ENCODE measurements at places on chromosomes 12 and 14.

GRCh38 chr12:119621878-119622277 lies 28.3 kb downstream of the TMEM233 start:
- no peak for DNase-seq

- DNase-seq: peak; percentile 81
Measured at GRCh38 chr12:49422114-49422513, 54.9 kb downstream of the SPATS2 start.

GRCh38 chr12:67410246-67410645 lies 141.1 kb downstream of the CAND1 start:
- DNase-seq: no peak

DNA sequence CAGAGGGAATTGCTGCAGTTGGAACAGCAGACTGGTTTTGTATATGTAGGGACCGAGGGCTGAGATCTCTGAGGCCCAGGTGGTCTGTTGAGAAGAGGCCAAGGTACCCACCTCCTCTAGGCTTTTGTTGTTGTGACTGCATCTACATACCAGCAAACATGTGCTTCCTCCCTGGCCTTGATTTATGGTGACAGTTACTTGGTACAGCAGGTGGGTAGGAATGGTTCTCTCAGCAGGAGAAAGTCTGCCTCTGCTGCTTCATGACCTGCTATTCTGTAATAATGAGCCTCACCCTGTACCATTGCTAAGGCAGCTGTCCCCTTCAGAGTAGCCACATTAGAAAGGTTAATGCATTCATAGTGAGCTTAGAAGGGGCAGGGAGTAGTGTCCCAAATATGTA lies 196.7 kb upstream of the PELI2 start:
- no peak for DNase-seq

DNA sequence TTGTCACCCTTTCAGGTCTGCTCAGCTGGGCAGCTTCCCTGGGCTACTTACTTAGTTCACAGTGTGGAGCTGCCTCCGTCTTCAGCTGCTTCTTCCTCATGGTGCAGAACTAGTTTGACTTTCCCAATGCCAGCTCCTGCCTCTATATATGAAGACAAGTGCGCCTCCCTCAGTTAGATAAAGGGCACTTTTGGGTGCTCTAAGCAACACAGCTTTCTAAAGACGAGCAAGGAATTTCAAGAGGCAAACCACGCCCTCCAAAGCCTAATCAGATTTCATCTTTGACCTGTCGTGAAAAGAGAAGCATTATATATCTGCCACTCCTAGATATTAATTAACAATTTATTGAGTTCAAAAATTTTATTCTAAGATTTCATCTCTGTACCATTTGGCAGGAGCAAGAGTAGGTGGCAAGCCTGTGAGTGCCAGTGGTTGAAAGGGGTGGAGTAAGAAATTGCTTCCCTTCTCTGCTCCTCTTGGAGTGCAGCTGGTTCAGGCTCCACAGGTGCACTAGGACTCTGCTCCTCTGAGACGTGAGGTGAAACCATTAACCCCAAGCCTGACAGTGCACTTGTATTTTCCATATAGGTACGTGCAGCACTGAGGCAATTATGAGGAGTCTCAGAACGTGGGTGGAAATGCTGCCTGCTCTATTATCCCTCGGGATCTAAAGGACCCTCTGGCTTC lies 2.1 kb upstream of the SLC11A2 start:
- peak; percentile 93 for DNase-seq

DNA sequence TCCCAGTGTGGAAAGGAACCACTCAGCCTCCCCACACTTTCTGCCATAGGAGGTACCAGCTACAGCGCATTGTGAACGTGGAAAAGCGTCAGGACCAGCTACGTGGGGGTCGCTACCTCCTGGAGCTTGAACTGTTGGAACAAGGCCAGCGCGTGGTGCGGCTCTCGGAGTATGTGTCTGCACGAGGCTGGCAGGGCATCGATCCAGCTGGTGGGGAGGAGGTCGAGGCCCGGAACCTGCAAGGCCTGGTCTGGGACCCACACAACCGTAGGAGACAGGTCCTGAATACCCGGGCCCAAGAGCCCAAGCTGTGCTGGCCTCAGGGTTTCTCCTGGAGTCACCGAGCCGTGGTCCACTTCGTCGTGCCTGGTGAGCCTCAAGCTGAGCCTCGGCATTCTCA lies 96.8 kb downstream of the B4GALNT3 start:
- DNase-seq: no peak

DNA sequence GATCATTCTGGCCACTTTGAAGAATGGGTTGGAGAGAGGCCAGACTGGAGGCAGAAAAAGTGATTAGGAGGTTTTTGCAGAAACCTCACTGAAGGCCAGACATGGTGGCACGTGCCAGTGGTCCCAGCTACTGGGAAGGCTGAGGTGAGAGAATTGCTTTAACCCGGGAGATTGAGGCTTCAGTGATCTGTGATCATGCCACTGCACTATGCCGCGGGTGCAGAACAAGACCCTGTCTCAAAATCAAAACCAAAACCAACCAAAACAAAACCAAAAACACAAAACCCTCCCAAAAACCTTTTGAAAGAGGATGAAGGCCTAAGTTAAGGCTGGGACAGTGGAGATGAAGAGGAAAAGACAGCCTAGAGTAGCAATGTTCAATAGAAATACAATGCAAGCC lies 15.2 kb upstream of the CFAP54 start:
- no peak for DNase-seq

GRCh38 chr12:128813392-128813791 lies 10.4 kb downstream of the SLC15A4 start:
- DNase-seq: no peak

DNA sequence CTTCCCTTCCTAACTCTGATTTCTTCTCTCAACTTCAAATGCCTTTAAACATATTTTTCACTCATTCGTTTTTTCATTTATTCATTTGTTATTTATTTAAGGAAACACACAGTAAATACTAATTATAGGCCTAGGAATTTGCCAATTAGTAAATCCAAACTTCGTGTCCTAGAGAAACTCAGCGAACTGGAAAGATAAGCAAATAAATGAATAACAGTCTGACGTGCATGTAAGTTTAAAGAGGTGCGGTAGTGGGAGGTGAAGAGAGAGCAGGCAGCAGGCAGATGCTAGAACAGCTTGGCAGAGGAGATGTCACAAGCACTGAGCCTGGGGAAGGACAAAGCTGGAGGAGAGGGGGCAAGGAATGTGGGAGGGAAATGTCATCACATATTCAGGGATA lies 228.2 kb downstream of the DPY19L2 start:
- no peak for DNase-seq

DNA sequence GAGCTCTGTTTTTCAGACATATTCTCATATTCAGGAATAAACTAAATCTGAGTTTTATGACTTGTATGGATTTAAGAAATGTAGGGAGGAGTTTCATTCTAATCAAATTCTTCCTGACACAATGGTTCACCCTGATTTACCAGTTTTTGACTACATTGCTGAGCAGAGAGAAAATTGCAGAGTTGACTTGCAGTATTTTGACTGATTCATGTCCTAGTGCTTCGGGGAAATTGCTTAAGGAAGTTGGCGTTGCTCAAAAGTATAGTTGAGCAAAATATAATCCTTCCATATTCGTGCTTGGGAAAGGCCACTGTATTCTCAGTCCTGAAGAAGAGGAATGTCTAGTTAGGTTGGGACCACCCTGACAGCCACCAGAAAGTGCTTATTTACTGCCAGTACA lies 1.3 kb upstream of the TWF1 start:
- DNase-seq: no peak

DNA sequence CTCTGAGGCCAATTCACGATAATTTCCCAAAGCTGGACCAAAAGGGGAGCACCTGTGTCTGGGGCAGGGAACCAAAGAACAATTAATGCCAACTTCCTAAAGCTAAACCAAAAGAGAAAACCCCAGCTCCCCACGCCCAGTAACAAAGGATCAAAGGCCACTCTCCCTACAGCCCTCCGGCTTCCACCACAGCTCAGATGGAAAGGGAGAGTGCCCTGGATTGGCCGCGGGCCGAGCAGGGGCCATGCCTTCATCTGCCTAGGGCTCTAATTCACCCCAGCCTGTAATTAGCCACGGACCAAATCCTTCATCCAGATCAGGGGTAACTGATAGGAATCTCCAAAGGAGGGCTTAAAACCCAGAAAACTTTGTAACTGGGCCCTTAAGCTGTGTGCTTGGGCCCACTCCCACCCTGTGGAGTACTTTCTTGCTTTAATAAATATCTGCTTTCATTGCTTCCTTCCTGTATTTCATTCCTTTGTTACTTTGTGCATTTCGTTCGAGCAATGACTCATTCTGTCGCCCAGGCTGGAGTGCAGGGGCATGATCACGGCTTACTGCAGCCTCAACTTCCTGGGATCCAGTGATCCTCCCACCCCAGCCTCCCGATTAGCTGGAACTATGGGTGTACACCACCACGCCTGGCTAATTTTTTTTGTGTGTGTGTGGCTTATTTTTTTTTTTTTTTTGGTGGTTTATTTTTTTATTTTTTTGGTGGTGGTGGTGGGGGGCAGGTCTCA lies 65.5 kb upstream of the PPP4R3A start:
- DNase-seq: no peak

DNA sequence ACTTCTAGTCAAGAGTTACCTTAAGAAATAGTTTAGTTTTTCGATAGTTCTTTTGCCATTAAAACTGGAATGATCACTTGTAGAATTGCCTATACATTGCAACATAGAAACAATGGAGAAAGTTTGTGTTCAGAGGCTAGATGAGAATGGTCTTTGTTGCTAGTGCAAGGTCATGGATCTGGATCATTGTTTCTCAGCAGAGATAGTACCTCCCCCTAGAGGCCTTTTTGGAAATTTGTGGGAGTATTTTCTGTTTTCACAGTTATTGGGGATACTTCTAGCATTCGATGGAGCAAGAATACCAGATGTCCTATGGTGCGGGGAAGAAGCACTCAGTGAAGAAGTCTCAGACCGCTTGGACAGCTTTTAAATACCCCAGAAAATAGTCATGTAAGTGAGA lies 138.8 kb upstream of the HMGA2 start:
- peak; percentile 59 for DNase-seq

DNA sequence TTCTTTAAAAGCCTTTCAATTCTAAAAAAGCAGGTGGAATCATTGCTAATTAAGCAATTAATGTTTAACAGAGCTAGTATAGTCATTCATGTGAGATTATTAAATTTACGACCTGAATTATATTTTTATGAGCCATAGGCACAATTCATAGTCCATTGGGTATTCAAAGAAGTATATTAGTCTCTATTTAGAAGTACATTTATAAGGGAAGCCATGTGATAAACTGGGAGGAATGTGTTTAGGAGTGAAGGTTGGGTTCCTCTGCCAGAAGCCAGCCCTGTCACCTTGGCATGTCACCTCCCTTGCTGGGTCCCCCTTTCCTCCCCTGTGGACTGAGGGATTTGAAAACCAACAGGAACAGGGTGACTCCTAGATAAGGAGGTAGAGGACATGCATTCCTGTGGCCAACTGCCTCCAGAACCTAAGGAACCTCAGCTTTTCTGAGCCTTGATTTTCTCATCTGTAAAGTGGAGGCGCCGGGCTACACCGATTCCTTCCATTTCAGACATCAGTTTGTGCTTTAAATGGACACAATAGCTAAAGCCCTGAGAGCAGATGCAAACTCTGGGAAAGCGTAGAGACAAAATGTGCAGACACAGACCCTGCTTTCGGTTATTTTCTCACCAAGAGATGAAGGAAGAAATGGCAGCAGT lies 5.4 kb upstream of the KRT2 start:
- DNase-seq: no peak

- no peak for DNase-seq
Measured at GRCh38 chr14:48140804-48141203, 465.4 kb upstream of the MDGA2 start.

GRCh38 chr14:105139212-105139825 lies 29.3 kb downstream of the JAG2 start:
- no peak for DNase-seq

GRCh38 chr14:85947461-85948139 lies 417.7 kb downstream of the FLRT2 start:
- DNase-seq: no peak

GRCh38 chr12:116962197-116962596 lies 51.4 kb downstream of the FBXW8 start:
- peak; percentile 50 for DNase-seq

DNA sequence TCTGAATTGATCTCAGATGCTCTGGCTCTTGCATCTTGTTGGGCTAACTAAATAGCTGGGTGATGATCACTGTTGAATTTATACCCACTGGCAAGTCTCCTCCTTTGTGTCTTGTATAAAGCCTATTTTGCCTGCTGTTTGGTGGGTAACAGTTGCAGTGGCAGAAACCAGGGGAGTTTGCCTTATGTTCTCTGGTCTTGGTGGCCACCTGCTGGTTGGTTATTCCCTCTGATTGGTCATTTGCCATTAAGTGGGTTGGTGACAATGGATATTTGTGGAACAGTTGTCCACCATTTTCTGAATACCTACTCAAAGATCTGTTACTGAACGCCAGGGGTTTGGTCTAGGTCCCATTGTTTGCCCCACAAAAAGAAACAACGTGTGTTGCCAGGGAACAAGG lies 52.1 kb downstream of the AVPR1A start:
- peak; percentile 50 for DNase-seq

DNA sequence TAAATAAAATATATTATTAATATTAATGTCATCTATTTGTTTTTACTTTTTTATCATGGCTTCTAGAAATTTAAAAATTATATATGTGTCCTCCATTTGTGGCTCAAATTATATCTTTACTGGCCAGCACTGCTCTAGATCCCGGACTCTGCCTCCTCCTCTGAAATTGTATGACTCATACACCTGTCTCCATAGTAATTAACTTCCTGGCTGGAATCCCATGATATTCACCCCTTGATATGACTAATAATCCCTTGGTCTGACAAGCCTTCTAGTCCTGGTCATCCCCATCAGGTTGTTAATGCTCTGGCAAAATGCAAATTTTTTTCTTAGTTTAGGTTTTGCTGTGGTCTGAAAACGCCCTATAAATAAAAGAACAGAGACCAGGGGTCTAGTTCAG lies 116.2 kb downstream of the BMP4 start:
- DNase-seq: no peak

GRCh38 chr12:15152456-15152855 lies 68.8 kb downstream of the RERG start:
- DNase-seq: peak; percentile 18

DNA sequence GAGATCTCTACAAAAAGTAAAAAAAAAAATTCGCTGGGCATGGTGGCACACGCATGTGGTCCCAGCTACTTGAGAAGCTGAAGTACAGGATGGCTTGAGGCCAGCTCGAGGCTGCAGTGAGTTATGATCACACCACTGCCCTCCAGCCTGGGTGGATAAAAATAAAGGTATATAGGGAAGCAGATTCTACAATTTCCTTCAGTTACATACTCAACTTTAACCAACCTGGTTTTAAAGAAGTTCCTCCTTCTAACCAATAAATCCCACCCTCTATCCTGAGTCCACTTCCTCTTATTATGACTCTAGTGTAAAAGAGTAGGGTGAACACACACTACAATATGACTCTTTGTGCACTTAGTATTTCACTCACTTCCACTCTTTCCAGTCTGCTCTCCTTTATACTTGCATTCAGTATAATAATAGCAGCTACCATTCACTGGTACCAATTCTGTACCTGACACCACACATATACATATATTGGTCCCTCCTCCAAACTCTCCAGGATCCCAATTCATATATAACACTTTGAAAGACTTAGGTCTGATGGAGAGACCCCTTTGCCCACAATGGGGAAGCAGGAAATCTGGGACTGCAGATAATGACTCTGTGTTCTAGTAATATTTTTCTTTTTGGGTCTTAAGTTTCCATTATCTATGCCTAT lies 2.3 kb downstream of the ARF3 start:
- DNase-seq: peak; percentile 84
